ENCODE measurements at places on chromosomes 16 and 17.

DNA sequence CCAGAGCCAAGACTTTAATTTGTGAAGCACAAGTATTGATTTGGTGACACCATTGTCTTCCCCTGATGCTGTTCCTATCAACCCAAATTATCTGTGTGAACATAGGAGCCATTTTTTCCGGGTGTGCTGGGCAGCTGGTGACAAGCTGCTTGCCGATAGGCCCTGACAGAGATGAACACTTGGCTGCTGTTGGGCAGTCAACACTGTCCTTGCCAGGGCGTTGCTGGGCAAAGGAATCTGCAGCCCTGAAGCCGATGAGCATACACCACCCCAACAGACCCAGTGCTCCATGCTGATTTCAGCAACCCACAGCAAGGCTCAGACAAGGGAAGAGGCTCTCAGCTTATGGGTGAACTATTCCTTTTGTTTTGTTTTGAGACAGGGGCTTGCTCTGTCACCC lies 105.4 kb downstream of the YPEL2 start:
- no peak for DNase-seq

GRCh38 chr17:50194140-50194933 lies 7.1 kb downstream of the COL1A1 start:
- DNase-seq: no peak

DNA sequence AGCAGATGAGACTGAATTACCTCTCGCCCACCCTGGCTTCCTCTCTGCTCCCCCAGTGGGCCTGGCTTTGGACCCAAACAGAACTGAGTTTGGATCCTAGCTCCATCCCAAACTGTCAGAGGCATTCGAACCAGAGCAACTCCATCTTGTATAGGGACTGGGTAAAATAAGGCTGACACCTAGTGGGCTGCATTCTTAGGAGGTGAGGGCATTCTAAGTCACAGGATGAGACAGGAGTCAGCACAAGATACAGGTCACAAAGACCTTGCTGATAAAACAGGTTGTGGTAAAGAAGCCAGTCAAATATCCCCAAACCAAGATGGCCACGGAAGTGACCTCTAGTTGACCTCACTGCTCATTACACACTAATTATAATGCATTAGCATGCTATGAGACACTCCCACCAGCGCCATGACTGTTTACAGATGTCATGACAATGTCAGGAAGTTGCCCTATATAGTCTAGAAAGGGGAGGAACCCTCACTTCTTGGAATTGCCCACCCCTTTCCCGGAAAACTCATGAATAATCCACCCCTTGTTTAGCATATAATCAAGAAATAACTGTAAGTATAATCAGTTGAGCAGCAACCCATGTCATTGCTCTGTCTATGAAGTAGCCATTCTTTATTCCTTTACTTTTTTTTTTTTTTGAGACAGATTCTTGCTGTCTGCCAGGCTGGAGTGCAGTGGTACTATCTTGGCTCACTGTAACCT lies 44.4 kb downstream of the LYRM1 start:
- no peak for DNase-seq

- peak; percentile 37 for DNase-seq
These were observed 313.7 kb downstream of the MAF start for GRCh38 chr16:79286646-79287423.

GRCh38 chr17:2198927-2199326 lies 104.7 kb downstream of the SMG6 start:
- no peak for DNase-seq

DNA sequence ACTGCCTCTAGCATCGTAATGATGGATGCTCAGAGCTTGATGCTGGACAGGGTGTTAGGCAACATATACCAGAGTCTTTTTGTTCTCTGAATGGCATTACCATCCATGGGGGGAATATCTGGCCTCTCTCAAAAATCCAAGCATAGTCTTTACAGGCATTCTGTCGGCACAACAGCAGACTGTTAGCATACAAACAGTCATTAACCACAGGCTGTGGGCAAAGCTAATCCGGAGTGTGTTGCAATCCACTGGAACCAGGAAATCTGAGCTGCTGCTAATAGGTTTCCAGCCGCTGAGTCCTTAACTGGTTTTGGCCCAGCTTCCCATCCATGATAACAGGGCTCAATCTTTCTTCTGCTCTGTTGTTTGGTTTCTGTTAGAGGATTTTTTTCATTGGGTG lies 371.9 kb downstream of the HS3ST3B1 start:
- DNase-seq: no peak

GRCh38 chr17:81865733-81866439 lies 5.3 kb downstream of the ARHGDIA start:
- DNase-seq: peak; percentile 21

- DNase-seq: no peak
These were observed 2.2 kb upstream of the CDH5 start for GRCh38 chr16:66364117-66364958.

DNA sequence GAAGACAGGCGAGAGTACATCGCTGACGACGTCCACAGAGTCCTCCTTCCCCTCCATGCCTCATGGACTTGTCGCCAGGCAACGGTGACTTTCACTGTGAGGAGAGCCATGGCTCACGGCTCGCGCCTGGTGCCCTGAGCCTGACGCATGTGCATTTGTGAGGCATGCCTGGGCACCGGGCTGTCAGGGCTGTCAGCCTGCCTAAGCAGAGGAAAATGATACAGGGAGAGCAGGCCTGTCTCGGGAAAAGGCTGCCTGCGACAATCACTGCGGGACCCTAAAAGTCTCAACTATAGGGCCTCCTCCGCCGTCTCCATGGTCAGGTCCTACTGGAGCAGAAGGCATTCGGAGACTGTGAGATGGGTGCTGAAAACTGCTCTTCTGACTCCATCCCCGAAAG lies 135.5 kb upstream of the WSB1 start:
- DNase-seq: no peak

GRCh38 chr17:8468980-8469379 lies 33.3 kb downstream of the NDEL1 start:
- no peak for DNase-seq

- no peak for DNase-seq
These were observed at the start of gene LGALS9 for GRCh38 chr17:27630607-27631410. LGALS9 (plus strand) TSS chr17:27631188; CDS start chr17:27631266, 78 bp downstream.

GRCh38 chr16:11797957-11798299 lies 870 bp upstream of the ZC3H7A start:
- no peak for DNase-seq

DNA sequence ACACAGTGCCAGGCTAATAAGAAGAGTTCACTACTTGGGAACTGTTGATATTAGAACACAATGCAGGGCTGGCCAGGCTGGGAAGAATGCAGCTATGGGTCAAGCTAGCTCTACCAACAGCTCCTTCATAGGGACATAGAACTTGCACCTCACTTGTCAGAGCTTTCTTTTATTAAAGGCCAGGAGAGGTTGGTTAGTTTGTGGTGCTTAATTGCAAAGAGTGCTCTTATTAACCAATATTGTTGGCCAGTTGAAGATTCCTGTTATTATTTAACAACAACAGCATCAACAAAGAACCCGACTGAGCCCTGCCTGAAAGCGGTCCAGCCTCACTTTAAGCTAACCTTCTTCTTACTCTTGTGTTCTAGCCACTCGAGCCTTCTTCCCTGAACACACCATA lies 43.4 kb upstream of the ANKFN1 start:
- DNase-seq: no peak

DNA sequence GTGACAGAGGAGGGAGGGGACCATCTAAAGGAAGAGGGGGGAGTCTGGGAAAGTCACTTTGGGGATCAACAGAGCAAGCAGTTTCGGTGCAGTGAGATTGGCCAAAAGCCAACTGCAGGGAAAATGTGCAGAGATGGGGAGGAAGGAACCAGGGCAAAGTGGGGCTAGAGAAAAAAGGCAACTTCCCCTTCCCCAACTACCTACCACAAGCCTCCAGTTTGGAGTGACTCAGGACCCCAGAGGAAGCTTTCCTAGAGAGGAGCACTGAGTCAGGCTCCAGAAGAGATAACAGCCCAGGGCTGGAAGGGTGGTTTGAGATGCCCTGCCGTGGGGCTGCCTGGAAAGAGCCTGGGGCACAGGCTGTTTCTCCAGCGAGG lies 6.9 kb upstream of the CD300LD start:
- DNase-seq: no peak

DNA sequence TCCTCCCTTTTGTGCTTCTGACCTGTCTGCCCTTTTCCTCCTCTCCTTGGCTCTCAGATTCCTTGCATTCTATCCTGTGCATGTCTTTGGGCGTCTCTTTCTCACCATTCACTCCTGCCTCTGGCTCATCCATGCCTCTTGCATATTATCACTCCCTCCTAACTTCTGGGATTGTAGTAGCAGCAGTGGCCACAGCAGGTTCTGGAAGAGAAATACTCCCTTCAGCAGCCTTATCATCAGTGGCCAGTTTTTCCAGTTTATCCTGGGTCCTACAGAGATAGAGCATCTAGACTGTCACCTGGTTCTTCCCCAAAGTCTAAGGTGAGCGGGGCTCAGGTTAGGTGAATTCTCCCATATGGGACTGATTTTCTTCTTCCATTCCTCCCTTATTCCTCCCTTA lies 354.0 kb upstream of the CCL2 start:
- DNase-seq: no peak

- DNase-seq: no peak
These were observed 141.6 kb downstream of the CDRT15L2 start for GRCh38 chr17:20721171-20721570.

GRCh38 chr16:2818272-2818876 lies 1.3 kb downstream of the PRSS21 start:
- no peak for DNase-seq

DNA sequence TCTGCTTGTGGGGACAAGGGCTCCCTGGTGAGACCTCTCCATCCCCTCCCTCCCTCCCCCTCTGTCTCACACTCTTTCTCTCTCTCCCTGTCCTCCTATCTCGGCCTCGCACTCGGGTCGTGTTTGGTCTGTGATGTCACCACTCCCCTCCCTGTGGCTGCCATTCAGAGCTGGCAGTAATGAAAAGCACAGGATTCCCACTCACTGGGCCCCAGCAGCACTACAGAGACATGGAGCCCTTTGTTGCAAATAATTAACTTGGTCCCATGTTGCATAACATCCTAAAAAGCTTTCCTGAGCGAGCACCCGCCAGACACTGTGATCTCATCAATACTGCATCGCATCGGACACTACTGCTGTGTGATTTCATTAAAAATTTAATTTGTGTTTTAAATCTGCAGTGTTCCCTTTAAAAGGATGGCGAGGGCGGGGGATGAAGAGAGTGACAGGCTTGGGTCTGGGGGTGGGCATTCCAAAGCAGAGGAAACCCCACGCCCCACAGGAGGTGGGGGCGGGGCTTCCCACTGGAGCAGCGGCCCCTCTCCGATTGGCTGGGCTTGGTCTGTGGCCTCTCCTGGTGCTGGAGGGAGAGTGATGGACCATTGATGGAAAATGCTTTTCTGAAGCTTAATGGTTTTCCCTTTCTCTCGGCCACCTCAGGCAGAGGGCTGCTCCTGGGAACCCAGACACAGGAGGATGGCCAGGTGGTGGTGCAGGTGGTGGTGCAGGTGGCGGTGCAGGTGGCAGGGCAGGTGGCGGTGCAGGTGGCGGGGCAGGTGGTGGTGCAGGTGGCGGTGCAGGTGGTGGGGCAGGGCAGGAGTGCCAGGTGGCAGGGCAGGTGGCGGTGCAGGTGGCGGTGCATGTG lies 15.3 kb upstream of the NPTX1 start:
- no peak for DNase-seq

DNA sequence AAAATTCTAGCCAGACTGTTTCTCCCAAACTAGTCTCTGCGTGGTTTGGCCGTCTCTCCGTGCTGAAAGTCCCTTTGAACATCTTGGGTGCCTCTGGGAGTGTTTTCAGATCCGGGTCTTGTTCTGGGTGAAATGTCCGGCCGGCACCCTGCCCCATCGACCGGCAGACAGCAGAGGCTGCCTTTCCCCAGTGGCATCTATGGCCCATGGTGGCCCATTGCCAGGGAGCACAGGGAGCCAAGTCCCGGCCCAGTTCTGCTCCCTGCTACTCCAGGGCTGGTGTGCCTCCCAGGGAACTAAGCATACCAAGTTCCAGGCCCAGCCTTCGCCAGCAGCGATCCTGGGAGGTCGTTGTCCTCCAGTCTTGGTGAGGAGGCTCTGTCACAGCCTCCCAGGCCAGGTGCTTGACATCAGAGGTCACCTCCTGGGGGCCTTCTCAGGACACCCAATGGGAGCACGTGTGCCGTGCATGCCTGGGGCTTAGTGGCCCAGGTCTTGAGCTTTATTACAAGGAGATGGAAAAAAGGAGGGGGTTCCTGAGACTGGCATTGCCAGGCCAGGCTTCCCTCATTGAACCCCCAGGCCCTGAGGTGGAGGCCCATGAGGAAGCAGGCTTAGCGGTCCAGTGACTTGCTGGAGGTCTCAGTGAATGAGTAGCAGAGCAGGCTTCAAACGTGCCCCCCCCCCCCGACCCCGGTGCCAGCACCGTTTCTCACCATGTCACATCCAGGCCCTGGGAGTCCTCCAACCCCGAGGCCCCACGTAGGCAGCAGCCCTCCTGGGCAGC lies 54.0 kb downstream of the PGS1 start:
- DNase-seq: no peak

DNA sequence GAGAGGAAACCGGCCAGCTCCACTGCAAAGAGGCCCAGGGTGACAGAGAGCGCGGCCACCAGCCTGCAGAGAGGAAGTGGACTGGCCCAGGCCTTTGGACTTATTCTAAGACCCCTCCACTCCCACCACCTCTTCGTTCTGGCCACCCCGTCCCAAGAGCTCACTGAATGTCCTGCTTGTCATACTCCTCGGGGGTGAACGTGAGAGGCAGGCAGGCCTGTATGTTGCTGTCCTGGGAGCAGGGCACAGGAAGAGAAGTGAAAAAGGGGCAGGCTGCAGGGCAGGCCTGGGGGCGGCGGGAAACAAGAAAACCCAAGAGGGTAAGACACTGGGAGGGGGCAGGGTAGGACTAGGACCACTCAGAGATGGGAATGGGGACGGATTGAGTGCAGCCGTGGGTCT lies 384 bp downstream of the TMEM107 start:
- DNase-seq: no peak

- DNase-seq: no peak
These were observed 43.7 kb upstream of the GOSR1 start for GRCh38 chr17:30433514-30433913.

- no peak for DNase-seq
These were observed 22.4 kb upstream of the EIF1 start for GRCh38 chr17:41666237-41666641.

DNA sequence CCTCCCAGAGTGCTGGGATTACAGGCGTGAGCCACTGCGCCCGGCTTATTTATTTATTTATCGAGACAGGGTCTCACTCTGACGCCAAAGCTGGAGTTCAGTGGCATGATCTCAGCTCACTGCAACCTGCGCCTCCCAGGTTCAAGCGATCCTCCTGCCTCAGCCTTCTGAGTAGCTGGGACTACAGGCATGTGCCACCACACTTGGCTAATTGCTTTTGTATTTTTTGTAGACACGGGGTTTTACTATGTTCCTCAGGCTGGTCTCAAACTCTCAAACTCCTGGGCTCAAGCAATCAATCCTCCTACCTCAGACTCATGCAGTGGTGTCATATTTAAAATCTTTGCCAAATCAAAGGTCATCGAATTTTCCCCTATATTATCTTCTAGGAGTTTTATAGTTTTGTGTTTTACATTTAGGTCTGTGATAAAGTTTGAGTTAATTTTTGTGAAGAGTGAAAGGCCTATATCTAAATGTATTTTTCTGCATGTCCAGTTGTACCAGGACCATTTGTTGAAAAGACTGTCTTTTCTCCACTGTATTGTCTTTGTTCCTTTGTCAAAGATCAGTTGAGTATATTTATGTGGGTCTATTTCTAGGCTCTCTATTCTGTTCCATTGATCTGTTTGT lies 47.1 kb downstream of the NACA2 start:
- DNase-seq: no peak
